ENCODE measurements at places on chromosomes 6 and 20.

- DNase-seq = no peak
These were observed 287.0 kb downstream of the CDC5L start for GRCh38 chr6:44674226-44675155.

- DNase-seq = no peak
These were observed 191.1 kb downstream of the SAMD5 start for GRCh38 chr6:147699637-147700036.

GRCh38 chr6:30763618-30764489 lies 19.5 kb upstream of the IER3 start:
- no peak for DNase-seq

DNA sequence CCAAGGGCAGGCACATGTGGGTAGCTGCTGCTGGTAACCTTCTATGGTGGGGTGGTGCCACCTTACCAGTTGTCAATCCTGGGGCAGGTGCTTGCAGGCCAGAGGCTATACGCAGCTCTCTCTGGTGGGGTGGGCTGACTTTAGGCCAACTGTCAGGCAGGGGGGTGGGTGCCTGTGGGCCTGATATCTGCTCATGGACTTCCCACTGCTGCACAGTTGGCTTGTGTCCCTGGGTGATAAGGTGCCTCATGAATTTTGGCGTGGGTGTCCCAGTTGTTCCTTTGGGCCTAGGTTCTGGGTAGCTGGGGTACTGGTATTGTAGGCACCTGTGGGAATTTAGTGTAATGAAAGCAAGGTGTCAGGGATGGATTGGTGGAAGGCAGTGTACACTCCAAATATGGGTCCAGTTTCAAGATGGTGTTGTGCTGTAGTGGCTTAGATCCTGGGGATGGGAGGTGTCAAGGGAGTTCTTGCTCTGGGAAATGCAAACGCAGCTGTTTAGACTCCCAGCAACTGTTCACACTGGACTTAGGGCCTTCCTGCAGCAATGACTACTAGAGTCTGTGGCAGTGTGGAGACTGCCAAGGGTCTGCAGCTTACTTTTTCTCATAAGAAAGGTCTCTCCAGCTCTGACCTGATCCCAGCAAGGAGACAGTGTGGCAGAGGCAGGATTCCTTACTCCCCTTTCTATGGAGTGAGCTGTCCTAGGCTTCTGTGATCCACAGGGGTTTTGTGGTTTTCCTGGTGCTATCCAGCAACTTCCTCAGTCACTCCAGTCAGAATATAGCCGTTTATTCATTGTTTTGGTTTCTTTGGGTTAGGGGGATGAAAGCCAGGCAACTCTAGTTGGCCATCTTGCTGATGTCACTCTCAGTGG lies 128.2 kb downstream of the CRYBG1 start:
- no peak for DNase-seq

- DNase-seq = no peak
These were observed 155.4 kb downstream of the NRN1 start for GRCh38 chr6:5851261-5851757.

- DNase-seq = no peak
These were observed 205.3 kb upstream of the TCF21 start for GRCh38 chr6:133683606-133684005.

DNA sequence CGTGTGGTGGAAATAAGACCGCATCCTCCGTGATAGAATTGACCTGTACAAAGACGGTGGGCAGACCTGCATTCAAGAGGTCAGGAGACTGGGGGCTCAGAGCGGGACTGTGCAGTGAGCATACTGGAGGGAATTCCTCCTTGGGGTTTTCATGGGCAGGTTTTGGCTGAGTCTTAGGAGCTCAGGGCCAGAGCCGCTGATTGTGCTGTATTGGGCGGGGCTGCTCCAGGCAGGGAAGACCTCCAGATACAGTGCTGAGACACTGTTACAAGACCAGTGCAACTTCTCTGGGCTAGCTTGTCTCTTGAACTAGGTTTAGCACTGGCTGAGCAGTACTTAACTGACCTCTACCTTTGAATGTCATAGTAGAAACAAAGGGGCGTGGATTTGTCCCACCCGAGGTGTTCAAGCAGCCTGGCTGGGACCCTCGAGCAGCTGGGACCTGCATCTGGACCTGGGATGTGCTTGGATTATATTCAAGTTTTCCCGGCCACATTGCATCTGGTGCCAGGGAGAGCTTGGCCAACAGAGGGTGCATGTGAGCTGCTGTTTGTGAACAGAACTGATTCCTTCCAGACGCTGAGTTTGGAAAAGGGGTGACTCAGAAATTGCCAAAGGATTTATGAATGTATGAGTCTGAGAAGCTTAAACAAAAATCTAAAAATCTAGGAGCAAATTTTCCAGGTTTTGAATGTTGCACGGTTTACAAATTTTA lies 33.4 kb upstream of the SLC22A1 start:
- no peak for DNase-seq

DNA sequence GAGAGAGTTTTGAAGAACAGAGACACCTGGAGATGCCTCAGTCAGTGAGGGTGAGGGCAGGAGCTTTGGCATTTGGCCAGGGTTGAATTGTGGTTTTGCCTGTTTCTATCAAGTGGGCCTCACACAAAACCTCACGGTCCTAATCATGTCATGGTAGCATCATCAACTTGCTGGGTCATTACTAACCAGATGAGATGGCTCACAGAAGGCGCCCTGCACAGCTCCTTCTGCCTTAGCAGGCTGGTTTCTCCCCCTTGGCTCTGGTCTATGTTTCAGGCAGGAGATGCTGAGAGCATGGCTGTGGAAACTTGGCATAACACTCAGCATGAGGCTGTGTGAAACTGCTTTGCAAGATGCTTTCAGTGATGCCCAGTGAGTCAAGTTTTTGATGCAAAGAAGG lies 99.3 kb downstream of the LRRC1 start:
- DNase-seq = peak; percentile 56

DNA sequence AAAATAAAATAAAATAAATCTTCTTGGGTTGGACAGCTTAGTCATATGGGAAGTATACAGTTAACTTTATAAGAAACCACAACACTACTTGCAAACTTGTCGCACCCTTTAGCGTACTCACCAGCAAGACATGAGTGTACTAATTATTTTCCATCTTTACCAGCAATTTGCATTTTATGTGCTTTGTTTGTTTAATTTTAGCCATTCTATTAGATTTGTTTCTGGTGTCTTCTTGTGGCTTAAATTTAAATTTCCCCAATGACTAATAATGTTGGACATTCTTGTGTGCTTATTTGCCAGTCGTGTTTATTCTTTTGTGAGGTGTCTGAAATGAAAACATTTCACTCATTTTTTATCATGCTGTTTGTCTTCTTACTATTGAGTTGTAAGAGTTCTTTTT lies 1172.2 kb upstream of the CITED2 start:
- DNase-seq = no peak

GRCh38 chr6:30511169-30511546 lies 21.8 kb downstream of the HLA-E start:
- no peak for DNase-seq

DNA sequence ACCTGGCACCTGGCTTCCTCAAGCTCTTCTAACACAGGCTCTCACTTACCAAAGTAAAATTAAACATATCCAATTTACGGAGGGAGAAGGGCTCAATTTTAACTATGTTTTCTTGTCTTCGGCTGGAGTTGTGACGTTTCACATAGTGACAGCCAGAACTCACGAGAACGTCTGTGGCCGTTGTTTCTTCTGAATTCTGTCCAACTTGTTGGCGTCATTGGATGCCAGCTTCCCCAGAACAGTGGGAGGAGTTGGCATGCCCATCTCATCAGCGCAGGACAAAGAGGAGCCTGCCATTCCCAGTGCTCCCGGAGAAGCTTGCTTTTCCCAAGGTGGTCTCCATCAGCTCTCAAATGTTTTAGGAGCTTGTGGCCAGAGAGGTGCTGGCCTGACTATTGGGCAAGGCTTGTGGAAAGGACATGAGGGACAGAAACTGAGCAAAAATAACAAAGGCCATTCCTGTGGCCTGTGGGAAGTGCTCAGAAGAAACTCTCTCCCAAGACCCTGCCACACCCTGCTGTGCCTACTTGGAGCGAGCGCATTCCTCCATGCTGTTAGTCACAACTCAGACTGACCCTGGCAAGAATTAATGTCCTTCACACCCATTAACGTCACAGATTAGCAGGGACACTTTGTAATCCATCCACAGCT lies 265.4 kb upstream of the CDH4 start:
- no peak for DNase-seq

- DNase-seq = no peak
These were observed 57.6 kb upstream of the SLC23A2 start for GRCh38 chr20:5058873-5059272.

DNA sequence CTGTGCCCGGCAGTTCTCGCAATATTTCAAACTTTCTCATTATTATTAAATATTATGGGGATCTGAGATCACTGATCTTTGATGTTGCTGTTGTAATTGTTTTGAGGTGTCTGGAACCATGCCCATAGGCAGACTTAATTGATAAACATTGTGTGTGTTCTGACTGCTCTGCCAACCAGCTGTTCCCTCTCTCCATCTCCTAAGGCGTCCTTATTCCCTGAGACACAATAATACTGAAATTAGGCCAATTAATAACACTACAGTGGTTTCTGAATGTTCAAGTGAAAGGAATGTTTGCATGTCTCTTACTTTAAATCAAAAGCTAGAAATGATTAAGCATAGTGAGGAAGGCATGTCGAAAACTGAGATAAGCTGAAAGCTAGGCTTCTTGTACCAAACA lies 7.6 kb downstream of the MAPK14 start:
- DNase-seq = no peak

DNA sequence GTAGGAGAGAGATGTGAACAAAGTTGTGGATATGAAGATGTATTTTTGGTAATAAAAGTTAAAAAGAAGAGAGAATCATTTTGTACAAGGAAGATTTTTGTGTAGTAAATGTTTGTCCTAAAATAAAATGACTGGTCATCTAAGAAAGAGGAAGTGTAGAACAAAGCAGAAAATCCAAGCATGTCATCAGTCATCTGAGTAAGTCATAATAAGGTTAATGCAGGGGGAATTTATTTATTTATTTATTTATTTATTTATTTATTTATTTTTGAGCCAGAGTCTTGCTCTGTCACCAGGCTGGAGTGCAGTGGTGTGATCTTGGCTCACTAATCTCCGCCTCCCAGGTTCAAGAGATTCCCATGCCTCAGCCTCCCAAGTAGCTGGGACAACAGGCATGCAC lies 15.7 kb upstream of the CGA start:
- no peak for DNase-seq

GRCh38 chr6:106199331-106199730 lies 113.2 kb downstream of the PRDM1 start:
- DNase-seq = no peak

DNA sequence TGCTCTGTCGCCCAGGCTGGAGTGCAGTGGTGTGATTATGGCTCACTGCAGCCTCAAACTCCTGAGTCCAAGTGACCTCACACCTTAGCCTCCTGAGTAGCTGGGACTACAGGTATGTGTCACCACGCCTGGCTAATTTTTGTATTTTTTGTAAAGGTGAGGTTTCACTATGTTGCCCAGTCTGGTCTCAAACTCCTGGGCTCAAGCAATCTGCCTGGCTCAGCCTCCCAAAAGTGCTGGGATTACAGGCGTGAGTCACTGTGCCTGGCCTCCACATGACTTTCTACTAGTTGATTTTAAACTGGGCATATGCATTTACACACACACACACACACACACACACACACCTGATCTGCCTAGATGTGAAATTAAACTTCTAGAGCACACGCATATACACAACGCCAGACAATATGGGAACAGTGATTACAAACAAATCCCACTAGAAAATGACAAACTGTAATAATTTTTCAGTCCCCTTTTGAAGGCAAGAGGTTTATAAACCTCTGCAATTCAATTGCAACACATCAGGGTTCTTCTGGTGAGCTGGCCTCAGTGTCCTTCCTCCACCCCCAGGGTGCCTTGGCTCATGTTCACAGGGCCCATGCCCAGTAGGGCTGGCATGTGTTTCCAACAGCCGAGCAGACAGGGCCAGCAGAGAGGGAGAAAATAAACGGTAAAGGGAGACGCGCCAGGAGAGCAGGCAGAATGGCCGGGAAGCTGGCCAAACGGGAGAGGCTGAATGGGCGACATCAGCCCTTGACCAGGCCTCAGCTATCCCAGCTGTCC lies 31.2 kb downstream of the PARD6B start:
- no peak for DNase-seq

GRCh38 chr6:113442040-113442439 lies 415.1 kb upstream of the MARCKS start:
- no peak for DNase-seq

GRCh38 chr6:52571099-52571755 lies 5.6 kb downstream of the TRAM2 start:
- DNase-seq = no peak

GRCh38 chr6:27684264-27685211 lies 211.6 kb upstream of the ZNF184 start:
- DNase-seq = no peak

DNA sequence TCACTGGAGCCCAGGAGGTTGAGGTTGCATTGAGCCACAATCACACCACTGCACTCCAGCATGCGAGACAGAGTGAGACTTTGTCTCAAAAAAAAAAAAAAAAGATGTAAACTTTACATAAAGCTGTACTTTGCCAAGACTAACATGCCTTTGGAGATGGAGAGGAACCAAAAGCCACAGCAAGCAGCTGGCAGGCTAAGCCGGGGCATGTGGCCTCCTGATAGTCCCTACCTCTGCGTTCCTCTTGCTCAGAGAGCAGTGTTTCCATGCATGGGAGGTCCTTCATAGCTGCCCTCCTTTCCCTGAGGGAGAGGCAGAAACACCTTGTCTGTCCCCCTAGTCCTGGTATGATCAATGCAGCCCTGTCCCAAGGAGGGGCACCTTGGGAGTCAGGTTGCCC lies 35.2 kb downstream of the SPATA2 start:
- no peak for DNase-seq

GRCh38 chr6:161115468-161115867 lies 123.9 kb downstream of the MAP3K4 start:
- DNase-seq = no peak

- no peak for DNase-seq
These were observed 28.2 kb upstream of the FABP7 start for GRCh38 chr6:122751326-122751725.

DNA sequence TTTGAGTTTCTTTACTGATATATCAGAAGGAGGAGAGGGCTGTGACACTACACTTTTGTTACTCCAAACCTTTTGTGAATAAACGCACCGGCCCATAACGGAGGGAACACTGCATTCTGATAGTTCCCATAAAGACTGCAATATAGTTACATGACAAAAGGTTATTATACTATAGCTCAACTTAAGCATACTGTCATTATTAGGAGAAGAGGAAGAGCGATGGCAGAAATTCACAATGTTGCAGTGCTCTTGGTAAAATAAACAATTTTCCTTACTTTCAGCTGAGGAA lies 2.3 kb upstream of the PDE10A start:
- DNase-seq = no peak

Data from NCI-H187 (cell line).